CD8-positive, alpha-beta memory T cell (primary cell): ENCODE measurements at places on chromosomes 13 and 19. TPM values are rescaled to one million over a fixed set of nuclear protein-coding genes. Genes with fewer than 3 reads are reported as not detected.

MISP gene
- total RNA-seq = not detected

EPN1 gene
- 39.0 TPM for total RNA-seq

TMEM255B gene
- total RNA-seq = 0.69 TPM

FFAR1 gene
- total RNA-seq = not detected

PRKCG gene
- not detected for total RNA-seq

NEK3 gene
- 1.5 TPM for total RNA-seq

NLRP5 gene
- total RNA-seq = not detected

ICAM1 gene
- 66.8 TPM for total RNA-seq

PTGIR gene
- total RNA-seq = 17.7 TPM

ZNF224 gene
- total RNA-seq = 20.6 TPM

PRTN3 gene
- not detected for total RNA-seq

DOHH gene
- total RNA-seq = 21.3 TPM

ZSCAN4 gene
- total RNA-seq = not detected

NUP62 gene
- total RNA-seq = 231 TPM

NALCN gene
- not detected for total RNA-seq

ZNF726 gene
- 12.6 TPM for total RNA-seq

UBL3 gene
- 15.2 TPM for total RNA-seq

SLC5A5 gene
- total RNA-seq = 1.2 TPM

TLE2 gene
- total RNA-seq = 5.3 TPM
